Activated CD4-positive, alpha-beta T cell treated with anti-CD3 and anti-CD28 coated beads, Interleukin-2, amount 50 U/mL, for 1 hour (primary cell): ENCODE measurements at places on chromosomes 12 and 14.

- peak; percentile 23 for DNase-seq
Measured at GRCh38 chr14:57390806-57391516, 575 bp downstream of the NAA30 start.

DNA sequence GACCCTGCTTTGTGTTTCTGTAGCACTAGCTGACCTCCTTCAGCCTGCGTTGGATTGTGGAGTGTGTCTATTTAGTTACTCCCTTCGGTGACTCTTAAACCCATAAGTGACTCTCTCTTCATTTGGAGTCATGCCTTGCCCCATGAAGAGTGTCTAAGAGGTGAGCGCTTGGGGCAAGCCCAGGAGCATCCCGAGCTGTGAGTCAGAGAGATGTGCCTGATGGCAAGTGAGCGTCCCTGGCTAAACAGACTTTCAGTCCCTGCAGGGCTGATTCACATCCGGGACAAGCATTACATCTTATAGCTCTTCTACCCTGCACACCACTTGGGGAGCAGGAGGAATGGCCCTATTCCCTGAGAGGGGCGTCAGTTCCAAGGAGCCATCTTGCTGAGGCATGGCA lies 24.3 kb upstream of the ATF1 start:
- DNase-seq, result no peak

DNA sequence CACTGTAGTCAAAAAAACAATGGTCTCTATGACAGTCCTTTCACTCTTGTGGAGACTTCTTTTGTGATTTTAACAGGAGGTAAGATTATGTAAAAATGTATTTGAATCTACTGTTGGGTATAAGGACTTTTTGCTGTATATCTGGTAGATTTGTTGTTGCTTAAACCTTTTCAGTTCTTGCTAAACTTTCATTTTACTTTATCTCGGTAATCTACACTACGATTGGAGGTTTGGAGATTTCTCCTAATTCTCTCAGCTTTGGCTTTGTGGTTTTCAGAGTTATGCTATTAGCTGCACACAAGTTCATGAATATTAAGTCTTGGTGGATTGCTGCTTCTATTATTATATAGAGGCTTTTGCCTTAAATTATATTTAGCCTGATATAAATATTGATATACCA lies 116.6 kb upstream of the HIF1A start:
- no peak for DNase-seq

- DNase-seq, result no peak
Measured at GRCh38 chr14:56357428-56357827, 222.2 kb upstream of the TMEM260 start.

DNA sequence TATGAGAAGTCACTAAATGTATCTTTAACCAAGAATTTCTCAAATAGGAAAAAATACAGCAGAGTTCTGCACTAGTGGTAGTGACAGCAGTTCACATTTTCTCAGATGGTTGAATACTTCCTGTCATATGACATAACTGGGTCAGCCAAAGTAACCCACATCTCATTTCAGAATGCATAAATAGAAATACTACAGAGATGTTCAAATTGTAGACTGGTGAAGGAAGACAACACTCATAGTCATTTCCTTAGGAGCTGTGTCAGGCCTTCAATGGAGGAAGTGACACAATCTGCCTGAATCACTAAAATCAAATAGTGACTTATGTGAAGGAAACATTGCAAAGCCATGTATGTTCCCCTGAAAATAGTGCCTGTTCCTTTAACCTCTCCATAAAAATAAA lies 32.4 kb downstream of the FERMT2 start:
- DNase-seq, result no peak

- DNase-seq, result no peak
Measured at GRCh38 chr14:64834965-64835364, 44.7 kb downstream of the SPTB start.

GRCh38 chr12:57063991-57064685 lies 14.2 kb upstream of the MYO1A start:
- DNase-seq, result peak; percentile 38

- DNase-seq, result no peak
Measured at GRCh38 chr12:44317651-44318126, 481.8 kb downstream of the TMEM117 start.

- DNase-seq, result no peak
Measured at GRCh38 chr14:51600658-51601057, 51.1 kb upstream of the FRMD6 start.
